Testis (tissue), 5 donors: ENCODE measurements at places on chromosomes 1 and 21. TPM values are rescaled to one million over a fixed set of nuclear protein-coding genes. Genes with fewer than 3 reads are reported as not detected.

Gene PLXNA2
- polyA plus RNA-seq = 4.7 TPM

Gene RGS13
- polyA plus RNA-seq = not detected

Gene MATN1
- polyA plus RNA-seq = 0.32 TPM

Gene CLCA1
- polyA plus RNA-seq = 0.88 TPM

Gene KPRP
- polyA plus RNA-seq = not detected

Gene KRTAP19-3
- not detected for polyA plus RNA-seq

Gene TOMM20
- polyA plus RNA-seq = 113 TPM

Gene RXFP4
- polyA plus RNA-seq = not detected

Gene UBL4B
- polyA plus RNA-seq = 105 TPM

Gene OR2M3
- 0.11 TPM for polyA plus RNA-seq

GRCh38 chr1:199809311-199809710, 218.2 kb upstream of the NR5A2 start:
- DNase-seq = no peak

DNA sequence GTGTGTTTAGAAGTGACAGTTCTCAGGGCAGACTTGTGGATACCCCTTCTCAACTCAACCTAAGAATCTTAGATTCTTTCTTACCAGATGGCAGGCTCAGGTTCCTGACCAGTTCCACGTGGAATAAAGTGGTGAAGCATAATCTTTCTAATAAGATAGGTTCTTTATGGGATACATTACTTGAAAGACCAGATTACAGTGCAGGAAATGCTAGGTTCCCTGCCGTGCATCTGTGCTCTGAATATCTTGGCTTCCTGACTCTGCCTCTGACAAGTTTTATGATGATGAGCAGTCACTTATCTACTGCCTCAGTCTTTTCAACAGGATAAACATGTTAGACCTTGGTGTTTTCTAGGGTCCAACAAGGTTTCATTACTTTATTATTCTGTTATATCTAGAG, 207.9 kb upstream of the CACYBP start:
- no peak for DNase-seq

GRCh38 chr1:47179988-47180563, 9.8 kb downstream of the PDZK1IP1 start:
- DNase-seq = no peak

DNA sequence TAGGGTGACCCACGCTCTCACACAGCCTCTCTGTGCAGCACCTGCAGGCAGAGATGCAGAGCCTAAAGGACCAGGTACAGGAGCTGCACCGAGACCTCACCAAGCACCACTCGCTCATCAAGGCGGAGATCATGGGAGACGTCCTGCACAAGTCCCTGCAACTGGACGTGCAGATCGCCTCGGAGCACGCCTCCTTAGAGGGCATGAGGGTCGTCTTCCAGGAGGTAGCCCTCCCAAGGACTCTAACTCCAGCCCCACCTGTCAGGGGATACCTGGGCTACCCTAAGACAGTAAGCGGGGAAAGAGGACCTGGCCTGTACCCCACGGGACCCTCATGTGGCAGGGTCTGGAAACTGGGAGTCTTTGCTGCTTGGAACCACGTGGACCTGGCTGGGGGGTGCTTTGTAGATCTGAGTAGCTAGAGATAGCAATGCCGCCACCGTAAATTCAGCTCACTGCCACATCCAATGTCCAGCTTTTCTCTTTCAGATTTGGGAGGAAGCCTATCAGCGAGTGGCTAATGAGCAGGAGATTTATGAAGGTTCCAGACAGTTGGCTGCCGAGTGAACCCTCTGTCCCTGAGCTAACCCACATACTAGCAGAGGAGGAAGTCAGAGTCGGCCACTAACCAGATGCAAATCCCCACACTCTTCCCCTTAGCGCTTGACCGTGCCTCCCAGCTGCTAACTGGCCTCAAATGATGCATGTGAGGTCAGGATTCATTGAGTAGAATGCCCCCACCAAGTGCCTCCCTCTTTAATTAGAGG, 6.5 kb downstream of the RNF207 start:
- no peak for DNase-seq

- DNase-seq = no peak
These were observed 242.2 kb downstream of the RGS7 start for GRCh38 chr1:241114699-241115233.

DNA sequence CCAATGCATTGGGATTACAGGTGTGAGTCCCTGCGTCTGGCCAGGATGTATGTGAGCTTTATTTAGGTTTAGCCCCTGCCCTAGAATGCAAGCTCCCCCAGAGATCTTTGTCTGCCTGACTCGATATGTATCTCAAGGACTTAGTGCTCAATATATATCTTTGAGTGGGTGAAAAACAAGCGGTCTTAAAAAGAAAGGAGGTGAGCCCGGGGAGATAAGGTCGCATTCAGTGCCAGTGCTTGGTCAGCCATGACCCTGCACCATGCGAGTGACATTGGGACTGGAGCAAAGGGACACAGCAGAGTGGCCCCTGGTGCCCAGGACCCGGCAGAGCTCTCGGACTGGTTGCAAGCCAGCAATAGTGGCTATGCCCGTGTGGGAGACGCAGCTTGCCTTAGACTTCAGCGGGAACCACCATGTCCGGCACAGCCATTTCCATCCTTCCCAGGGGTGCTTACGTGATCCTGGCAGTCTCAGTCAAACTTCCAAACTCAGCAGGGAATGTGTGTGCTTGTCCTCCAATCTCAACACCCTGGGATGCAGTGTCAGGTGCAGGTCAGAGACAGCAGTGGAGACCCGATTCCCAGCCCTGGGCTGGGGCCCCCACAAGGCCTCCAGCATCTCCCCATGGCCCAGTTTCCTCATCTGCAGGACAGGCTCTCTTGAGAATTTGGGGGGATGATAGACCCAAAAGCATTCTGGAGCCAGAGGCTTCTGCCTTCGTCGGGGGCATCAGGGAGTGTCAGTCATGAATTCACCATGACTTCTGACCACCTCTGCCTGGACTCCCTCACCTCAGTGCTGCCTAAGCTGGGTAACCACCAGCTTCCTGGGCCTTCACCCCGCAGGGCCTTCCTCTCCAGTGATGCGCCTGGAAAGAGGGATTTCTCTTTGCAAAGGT, 1.8 kb downstream of the MX2 start:
- no peak for DNase-seq

DNA sequence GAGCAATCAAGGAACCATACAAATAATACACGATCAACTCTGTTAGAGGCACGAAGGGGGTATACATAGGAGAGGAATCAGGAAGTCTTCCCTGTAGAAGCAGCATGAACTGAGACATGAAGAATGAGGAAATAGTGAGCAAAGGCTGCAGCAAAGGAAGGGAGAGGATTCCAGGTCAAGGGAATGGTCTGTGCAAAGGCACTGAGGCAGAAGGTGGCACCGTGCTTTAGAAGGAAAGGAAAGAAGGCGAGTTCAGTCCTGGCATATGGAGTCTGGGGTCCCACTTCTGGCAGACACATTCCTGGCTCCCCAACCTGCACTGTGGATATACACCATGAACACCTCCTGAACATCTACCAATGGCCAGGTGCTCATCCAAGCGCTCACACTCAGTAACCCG, 56.1 kb downstream of the GLIS1 start:
- DNase-seq = no peak

- no peak for DNase-seq
These were observed 50.3 kb upstream of the ARTN start for GRCh38 chr1:43883321-43883720.

DNA sequence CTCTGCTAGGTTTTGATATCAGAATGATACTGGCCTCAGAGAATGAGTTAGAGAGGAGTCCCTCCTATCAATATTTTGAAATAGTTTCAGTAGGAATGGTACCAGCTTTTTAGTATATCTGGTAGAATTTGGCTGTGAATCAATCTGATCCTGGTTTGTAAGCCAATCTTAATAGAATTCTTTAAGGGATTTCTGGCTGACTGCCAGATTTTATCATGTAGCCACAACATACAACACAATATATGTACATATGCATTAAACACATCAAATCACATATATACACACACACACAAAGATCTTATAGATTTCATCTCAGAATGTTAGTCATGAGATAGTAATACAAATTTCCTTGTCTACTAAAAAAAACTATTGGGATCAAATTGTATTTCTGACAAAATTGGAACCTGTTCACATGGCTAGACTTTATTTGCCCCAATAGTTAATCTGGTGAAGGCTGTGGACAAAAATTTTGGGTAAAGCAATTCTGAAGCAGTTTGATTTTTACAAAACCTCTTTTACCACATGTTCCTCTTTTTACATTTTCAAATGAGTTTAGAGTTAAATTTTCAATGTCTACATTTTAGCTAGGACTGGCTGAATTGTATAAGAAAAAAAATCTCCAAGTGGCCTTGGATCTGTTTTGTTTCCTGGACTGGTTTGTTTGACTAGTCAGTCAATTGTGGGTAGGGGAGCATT, 151.7 kb downstream of the FASLG start:
- no peak for DNase-seq

- DNase-seq = no peak
These were observed 15.3 kb downstream of the CD2 start for GRCh38 chr1:116769561-116769977.
